ENCODE measurements at places on chromosomes 16 and 17.

DNA sequence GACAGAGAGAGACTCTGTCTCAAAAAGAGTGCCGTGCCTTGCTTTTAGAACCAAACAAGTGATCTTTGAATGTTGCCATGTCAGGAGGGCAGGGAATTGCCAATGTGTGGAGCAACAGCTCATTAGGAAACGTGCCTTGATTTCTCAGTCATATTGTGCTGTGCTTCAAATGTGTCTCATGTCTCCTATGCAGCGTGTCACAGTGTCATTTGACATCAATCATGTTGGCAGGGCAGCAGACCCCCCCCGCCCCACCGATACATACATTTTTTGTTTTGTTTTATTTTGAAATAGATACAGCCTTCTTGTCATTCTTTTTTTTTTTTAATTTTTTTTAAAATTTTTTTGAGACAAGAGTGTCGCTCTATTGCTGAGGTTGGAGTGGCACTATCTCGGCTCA is 22.1 kb downstream of the MRC2 start:
- DNase-seq, result no peak

DNA sequence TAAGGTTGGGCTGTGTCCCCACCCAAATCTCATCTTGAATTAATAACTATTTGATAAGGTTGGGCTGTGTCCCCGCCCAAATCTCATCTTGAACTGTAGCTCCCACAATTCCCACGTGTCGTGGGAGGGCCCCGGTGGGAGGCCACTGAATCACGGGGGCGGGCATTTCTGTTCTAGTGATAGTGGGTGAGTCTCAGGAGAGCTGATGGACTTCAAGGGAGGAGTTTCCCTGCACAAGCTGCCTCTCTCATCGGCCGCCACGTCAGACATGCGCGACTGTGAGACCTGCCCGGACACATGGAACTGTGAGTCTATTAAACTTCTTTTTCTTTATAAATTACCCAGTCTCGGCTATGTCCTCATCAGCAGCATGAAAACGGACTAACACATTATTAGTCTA is 44.9 kb upstream of the METRNL start:
- DNase-seq, result no peak

DNA sequence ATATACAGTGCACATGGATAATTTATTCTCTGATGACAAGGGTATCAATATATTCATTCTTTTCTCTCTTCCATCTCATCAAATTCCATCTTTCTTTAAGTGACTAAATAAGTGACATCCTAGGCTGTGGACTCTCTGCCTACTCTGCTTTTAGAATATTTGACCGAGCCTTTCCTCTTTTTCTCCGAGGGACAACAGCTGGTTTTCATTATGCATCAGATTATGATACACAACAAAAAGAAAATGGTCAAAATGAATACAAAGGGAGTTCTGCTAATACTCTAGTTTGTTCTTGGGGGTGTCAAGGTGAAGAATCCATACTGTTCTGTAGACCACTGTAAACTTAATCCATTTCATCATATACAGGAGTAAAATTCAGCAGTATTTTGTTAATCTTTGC is 942.6 kb downstream of the KCNJ2 start:
- DNase-seq, result no peak

- DNase-seq, result no peak
Measured at GRCh38 chr17:33277436-33278100, 15.5 kb downstream of the ASIC2 start.

DNA sequence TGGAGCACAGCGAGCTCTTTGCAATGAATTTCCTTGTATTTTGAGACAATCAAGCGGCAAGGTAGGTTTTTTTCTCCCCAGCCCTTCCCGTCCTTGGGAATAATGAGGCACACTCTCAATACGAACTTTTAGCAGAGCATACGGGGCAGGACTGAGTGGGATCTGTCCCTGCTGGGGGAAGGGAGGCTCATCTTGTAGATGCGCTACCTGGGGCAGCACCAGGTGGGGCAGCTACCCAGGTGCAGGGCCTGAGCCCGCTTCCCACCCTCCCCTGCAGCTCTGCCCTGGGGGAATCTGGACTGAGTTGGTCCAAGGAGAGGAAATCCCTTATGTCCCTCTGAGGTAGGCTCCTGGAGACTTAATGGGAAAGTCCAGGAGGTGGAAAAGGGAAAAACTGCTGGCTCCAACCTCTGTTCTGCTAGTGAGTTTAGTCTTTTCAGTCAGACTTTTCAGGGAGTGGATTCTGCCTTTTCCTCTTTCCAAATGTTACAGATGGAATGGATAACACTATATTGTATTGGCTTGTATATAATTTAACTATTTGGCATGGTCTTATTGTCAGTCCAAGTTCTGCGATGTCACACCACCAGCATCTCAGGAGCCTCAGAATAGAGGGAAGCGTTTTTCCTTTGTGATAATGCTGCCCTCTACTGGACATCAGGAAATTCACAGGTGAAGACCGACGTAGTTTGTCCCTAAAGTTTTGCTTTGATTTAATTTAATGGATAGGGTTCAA is 9.6 kb upstream of the CES1 start:
- peak; percentile 22 for DNase-seq
